NCI-H524 treated with DMSO at 0.1 percent for 48 hours (cell line): ENCODE measurements at places on chromosomes 4 and X.

DNA sequence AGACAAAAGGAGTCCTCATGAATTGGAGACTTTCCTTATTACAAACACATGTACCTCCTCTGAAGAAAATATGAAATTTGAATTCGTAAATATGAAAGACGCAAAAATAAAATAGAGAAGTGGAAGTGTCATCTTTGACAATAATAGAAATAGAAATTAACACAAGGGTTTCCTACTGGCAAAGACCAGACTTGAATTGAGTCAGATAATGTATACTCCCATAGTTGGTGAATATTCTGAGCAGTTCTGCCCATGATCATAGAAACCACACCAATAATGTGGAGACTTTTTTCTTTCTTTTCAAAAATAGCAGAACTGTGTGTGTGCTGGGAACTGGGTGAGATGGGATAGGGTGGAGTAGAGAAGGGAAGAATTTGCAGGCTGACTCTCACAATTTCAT, 277.7 kb upstream of the TET2 start:
- DNase-seq: no peak

- DNase-seq: no peak
Measured at GRCh38 chr4:176034499-176034898, 31.1 kb upstream of the WDR17 start.

- DNase-seq: no peak
Measured at GRCh38 chr4:159017323-159018026, 85.4 kb upstream of the RAPGEF2 start.

DNA sequence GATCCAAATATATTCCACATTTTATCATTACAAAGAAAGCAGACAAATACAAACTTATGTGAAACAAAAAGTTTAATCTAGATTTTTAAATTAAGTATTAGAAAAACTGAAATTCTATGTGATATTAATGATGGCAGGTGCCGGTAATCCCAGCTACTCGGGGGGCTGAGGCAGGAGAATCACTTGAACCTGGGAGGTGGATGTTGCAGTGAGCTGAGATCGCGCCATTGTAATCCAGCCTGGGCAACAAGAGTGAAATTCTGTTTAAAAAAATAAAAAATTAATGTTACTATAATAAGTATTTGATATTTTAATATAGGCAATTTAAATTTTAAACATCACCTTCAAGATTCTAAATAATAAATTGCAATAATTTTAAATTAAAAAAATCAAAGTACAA, 400.6 kb downstream of the PABPC4L start:
- DNase-seq: no peak

- DNase-seq: no peak
Measured at GRCh38 chr4:121377076-121377475, 3.7 kb downstream of the QRFPR start.

DNA sequence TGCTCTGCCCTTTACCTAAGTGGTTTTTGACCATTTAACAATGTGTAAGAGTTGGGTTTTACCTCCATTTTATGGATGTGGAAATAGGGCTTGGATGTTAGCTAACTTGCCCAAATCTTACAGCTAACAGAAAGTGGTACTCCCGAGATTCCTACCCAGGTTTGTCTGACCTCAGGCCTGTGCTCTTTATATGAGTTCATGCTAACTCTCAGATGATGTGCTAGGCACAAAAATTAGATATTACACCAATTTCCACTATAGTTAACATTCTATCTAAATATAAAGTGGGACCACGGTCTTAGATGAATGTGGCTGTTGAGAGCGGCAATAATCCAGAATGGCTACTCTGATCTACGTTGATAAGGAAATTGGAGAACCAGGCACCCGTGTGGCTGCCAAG, at the start of gene PTTG2:
TSS of gene PTTG2 (plus strand) at position 301 of the 400 bp plus-strand sequence. CDS start at position 338, 37 bp downstream.
- no peak for DNase-seq

GRCh38 chr4:140133576-140133975, 20.4 kb downstream of the MAML3 start:
- no peak for DNase-seq

GRCh38 chr4:120528428-120528827, 394.1 kb downstream of the PRDM5 start:
- DNase-seq: no peak

- no peak for DNase-seq
Measured at GRCh38 chr4:145380123-145380522, 101.5 kb upstream of the SMAD1 start.

DNA sequence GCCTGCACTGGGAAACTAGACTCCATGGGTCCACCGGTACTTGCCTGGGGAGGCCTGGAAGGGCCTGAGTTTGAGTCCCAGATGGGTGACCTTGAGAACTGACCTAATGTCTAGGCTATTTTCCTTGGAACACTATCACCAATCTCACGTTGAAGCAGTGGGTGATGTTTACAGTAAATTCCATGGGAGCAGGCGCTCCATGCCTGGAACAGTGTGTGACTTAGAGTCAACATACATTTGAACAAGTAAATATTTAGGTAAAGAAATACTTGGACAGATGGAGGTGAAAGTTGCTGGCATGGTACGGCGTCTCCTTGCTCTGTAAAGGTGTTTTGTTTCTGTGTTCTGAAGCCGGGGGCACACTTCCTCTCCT, 47.5 kb downstream of the TBC1D14 start:
- DNase-seq: no peak

- no peak for DNase-seq
Measured at GRCh38 chrX:47637546-47638195, 7.9 kb upstream of the CFP start.

- DNase-seq: no peak
Measured at GRCh38 chr4:184450045-184450444, 24.3 kb downstream of the IRF2 start.

- no peak for DNase-seq
Measured at GRCh38 chr4:154406018-154406795, 85.4 kb downstream of the DCHS2 start.

GRCh38 chrX:17024886-17025285, 78.4 kb downstream of the REPS2 start:
- DNase-seq: peak; percentile 82

- DNase-seq: no peak
Measured at GRCh38 chr4:118736900-118737299, 51.7 kb downstream of the METTL14 start.

DNA sequence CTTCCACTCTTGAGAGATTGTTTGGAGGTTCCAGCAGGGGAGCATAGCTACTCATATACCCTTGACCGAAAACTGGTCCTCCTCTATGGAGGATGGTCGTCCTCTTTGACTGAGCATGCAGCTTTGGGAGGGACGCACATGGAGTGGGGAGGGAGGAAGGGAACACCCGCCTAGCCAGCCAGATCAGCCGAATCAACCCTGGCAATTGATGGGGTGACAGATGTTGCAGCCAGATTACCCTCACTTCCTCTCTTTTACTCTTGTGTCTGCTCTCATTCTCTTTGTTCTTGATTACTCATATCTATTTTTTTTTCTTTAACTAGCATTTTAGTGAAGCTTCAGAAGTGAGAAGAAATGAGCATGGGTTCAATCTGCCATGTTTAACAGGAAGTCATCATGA, 19.6 kb downstream of the MGST2 start:
- DNase-seq: no peak

- DNase-seq: peak; percentile 24
Measured at GRCh38 chr4:155403886-155404285, 27.1 kb upstream of the MAP9 start.

GRCh38 chrX:147920161-147920666, 8.5 kb downstream of the FMR1 start:
- no peak for DNase-seq
